Colonic mucosa (tissue), 4 donors: ENCODE measurements at places on chromosomes 16 and 17.
A peak's percentile ranks its signal among the peaks of the same experiment; 100 is the strongest.

GRCh38 chr16:8388684-8389083 lies 201.6 kb downstream of the TMEM114 start:
- DNase-seq: no peak

GRCh38 chr17:36001110-36001771 lies at the start of gene CCL15:
CCL15 (minus strand) TSS chr17:36001553; CDS start chr17:36001492, 61 bp downstream.
- peak; percentile 68 for DNase-seq

GRCh38 chr17:9905902-9906301 lies 831 bp upstream of the RCVRN start:
- DNase-seq: no peak

- DNase-seq: no peak
Measured at GRCh38 chr17:49582055-49582722, 6.5 kb downstream of the NXPH3 start.

DNA sequence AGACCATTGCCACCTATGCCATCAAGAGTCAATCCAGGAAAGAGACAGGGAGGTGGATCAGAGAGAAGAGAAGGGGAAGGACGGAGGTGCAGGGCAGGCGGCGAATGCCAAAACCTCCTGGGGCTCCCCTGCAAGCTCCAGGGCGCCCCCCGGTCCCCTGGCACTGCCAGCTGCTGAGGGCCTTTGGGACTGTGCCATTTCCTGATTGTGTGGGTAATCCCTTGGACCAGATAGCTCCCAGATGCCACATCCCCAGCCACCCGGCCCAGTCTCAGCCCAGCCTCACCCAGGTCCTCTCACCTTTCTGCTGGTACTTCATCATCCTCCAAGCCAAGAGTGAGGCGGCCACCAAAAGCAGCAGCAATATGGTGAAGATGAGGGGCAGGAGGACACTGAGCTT lies 14.7 kb downstream of the CD300LF start:
- no peak for DNase-seq

DNA sequence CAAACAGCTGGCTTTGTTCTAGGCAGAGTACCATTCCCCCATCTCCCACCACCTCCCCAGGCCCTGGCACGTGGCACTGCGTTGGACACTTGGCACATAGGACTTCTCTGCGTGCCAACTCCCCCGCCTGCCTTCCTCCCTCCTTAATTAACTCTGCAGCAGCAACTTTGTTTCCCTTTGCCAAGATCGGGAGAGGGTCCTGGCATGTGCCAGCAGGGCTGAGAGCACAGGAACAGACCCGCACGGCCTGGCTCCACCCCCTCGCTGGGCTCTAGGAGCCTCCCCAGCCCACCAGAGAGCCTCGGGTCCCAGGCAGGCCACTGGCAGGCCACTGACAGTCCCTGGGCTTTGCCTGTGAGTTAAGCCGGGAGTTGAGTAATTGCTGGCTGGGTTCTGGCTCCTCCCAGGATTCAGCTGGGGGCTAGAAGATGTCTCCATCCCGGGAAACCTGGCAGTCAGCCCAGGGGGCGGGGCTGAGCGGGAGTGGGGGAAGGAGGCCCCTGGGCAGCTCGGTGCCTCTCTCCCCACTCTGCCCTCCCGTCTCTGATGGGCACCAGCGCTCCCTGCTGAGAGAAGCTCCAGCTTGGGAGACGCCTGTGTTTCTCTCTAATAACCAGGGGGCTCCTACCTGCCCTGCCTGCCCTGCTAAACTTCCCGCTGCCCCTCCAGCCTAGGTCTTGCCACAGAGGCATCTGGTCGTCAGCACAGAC lies 224.0 kb upstream of the TNRC6C start:
- DNase-seq: peak; percentile 82

DNA sequence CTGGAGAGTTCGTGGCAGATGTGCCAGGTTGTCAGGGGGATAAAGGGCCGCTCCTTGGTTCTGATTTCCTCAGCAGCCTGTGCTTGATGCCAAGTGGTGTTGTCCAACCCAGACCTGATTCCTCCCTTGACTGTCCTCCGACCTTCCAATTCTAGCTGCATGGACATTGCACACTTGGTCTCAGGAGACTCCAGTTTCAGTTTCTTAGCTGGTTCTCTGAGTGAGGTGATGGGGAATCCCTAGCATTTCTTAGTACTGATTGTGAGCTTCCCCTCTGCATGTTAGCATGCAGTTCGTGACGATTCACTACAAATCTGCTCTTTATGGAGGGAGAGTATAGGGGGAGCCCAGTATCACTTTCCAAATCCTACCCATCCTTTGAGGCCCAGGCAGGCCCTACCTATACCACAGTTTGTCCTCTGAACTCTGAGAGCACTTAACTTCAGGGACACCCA lies 12.4 kb upstream of the CCR7 start:
- no peak for DNase-seq
